Stimulated activated memory B cell treated with anti-CD40 and anti-IgM and Interleukin-4, amounts not matched to agents 10 μg/mL and 1 μg/mL and 100 μg/mL, for 72 hours (primary cell): ENCODE measurements at places on chromosomes 3 and 15.

- no peak for ATAC-seq
Observed at GRCh38 chr15:29119847-29120246, 149.8 kb downstream of the NSMCE3 start.

DNA sequence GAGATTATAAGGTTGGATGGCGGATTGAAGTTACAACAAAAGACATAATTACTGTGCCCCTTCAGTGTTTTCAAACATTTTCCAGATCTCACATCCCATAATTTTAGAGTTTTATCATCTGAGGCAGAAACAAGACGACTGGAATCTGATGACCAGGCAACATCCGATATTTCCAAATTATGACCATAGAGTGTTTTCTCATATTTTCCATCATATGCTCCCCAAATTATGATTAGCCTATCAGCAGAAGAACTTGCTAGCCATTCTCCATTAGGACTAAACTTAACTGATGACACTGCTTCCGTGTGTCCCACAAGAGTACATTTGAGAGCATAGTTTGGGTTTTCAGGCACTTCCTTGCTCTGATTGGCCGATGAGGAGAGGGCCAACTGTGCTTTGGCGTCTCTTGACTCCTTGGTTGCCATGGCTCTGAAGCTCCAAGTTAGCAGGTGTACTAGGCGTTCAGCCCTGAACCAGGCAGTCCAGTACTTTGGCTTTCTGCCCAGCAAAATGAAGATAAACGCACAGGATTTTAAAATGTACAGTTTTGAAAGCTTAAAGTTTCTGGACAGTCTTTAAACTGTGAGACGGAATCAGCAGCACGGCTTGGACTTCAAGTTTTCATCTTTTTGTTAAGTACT, 638 bp downstream of the WDR5B start:
- ATAC-seq: peak; percentile 74

DNA sequence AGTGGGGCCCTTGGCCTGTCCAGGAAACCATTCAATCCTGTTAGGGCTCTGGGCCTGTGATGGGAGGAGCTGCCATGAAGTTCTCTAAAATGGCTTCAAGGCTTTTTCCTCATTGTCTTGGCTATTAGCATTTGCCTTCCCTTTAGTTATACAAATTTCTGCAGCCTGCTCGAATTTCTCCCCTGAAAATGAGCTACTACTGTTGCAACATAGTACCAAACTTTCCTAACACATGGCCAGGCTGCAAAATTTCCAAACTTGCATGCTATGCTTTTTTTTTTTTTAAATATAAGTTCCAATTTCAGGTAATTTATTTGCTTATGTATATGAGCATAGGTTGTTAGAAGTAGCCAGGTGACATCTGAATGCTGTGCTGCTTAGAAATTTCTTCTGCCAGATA, 560.8 kb upstream of the TBL1XR1 start:
- no peak for ATAC-seq

- no peak for ATAC-seq
Observed at GRCh38 chr3:185477316-185477715, 21.5 kb downstream of the TMEM41A start.

- no peak for ATAC-seq
Observed at GRCh38 chr3:66133050-66133757, 87.6 kb upstream of the SLC25A26 start.

DNA sequence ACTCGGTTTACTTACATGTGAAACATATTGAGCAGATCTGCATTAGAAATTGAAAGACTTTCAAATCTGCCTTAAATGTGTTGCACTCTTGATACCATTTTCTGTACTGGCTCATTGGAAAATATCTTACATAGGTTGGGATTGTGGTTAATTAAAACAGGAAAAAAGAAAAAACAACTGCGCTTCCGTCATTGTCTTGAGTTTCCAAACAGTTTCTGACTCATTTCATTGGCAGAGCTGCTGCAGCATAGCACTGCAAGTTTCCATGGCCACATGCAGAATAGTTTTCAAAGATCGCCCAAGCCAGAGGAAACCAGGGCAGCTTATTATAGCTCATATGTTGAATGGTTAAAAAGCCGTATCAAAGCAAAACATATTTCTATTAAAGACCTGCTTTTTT, 446.6 kb upstream of the BCHE start:
- ATAC-seq: no peak

DNA sequence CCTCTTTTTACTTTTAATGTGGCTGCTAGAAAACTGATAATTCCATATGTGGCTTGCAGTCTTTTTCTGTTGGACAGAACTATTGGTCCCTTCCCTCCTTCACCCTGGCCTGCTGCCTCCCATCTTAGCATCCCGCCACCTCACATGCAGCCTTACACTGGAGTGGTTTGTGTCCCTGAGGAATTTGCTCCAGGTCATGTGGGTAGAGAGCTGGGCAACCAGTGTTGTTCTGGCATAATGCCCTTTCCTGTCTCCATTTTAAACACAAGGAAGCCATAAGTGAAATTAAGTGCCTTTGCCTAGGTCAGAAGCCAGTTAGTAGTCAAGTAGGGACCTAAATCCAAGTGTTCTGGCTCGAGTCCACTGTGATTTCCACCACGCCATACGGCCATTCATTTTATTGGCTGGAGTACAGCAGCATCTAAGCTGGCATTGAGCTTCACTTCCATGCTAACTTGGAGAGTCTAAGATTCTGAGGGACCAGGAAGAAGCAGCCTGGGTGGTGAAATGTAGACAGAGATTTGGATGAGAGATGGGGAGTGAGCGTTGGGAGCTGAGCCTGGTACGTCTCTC, 46.0 kb upstream of the PLXNA1 start:
- no peak for ATAC-seq

DNA sequence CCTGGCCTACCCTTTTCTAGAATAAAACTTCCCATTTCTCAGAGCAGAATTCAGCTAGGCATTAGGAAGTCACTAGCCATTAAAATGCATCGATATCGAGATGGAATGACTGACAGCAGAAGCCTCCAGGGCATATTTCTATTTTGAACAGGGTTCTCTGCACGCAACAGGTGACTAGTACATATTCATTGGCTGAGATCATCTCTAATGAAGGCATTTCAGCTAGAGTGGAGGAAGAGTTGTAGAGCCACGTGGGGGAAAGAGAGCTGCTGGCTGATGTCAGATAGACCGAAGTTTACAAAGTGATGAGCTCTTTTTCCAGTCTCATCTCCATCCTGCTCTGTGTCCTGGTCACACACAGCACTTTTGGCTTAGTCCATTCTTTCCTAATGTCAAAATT, 7.5 kb downstream of the TMEM40 start:
- ATAC-seq: no peak

GRCh38 chr15:40238532-40239403, at the start of gene PAK6:
Gene PAK6, plus strand, starts transcription at chr15:40239063. Its CDS starts 25,723 bp downstream, at chr15:40264786.
- ATAC-seq: peak; percentile 55

GRCh38 chr3:143529018-143529478, 319.2 kb downstream of the SLC9A9 start:
- ATAC-seq: peak; percentile 98

GRCh38 chr3:63056932-63057331, 181.7 kb upstream of the CADPS start:
- no peak for ATAC-seq

GRCh38 chr3:101042996-101043686, 49.9 kb upstream of the ABI3BP start:
- ATAC-seq: no peak

- peak; percentile 22 for ATAC-seq
Observed at GRCh38 chr3:140386357-140387100, 291.3 kb upstream of the TRIM42 start.

DNA sequence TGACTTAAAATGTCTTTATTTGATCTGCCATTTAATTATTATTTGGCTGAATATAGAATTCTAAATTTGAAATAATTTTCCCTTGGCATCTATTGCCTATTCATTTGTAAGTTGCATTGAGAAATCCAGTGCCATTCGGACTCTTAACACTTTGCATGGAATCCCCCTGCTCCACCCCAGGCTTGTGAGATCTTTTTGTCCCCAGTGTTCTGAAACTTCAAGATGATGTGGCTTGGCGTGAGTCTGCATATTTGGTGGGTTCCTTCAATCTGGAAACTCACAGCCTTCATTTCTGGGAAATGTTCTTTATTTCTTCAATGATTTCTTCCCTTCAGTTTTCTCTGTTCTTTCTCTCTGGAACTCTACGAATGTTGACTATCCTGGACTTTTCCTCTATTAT, 83.8 kb upstream of the BLM start:
- ATAC-seq: no peak

DNA sequence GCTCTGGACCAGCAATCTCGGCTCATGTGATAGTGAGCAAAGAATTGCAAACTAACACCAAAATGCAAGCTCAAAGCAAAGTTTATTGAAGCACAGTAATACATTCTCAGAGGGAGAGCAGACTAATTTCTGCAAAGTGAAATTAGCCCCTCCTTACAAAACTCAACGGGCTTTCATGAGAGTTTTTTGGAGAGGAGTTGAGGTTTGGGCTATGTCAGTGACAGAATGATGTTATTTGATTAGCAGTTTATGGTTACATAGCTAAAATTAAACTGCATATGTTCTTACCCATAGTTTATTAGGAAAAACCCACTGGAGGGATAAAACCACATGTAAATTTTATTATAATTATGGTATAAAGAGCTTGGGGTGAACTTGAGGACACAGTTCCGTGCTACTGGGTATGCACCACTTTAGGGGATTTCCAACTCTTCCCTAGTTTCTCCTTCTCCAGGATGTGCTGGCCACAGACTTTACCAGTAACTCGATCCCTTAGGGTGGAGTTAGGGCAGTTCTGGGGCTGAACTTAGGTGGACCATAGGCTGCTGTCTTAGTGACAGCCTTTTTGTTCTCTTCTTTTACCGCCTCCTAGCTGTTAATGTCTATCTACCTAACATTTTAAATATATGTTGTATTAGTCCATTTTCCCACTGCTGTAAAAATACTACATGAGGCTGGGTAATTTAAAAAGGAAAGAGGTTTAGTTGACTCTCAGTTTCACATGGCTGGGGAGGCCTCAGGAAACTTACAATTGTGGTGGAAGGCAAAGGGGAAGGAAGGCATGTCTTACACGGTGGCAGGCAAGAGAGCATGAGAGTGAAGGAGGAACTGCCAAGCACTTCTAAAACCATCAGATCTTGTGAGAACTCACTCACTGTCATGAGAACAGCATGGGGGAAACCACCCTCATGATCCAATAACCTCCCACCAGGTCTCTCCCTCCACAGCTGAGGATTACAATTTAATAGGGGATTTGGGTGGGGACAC, 8.9 kb upstream of the AADACL2 start:
- ATAC-seq: no peak

DNA sequence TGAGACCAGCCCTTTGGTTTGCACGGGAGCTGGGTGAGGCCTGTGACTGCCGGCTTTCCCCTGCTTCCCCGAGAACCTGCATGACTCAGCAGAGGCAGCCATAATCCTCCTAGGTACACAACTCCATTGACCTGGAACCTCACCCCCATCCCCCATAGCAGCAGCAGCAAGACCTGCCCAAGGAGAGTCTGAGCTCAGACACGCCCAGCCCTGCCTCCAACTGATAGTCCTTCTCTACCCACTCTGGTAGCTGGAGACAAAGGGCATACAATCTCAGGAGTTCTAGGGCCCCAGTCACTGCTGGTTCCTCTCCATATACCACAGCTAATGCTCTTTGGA, 141.0 kb upstream of the ARHGEF26 start:
- ATAC-seq: no peak

GRCh38 chr3:182226995-182227394, 515.3 kb downstream of the SOX2 start:
- no peak for ATAC-seq

- no peak for ATAC-seq
Observed at GRCh38 chr15:64912379-64913325, 950 bp downstream of the ANKDD1A start.

DNA sequence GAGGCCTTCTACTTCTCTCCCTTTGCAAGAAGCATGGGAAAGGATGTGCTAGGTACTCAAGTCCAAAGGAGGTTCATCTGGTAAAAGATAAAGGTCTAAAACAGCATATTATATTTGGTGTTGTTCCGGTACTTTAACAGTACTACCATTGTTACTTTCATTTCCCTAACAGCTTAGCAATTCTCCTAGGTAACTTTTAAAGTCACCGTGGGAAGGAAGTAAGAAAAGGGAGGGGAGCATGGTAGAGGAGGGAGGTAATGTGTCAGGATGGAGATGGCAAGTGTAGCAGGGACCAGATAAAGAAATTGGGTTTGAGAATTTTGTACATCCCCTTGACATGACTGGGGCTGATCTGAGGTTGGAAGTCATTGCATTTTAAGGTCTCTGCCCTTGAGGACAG, 89.4 kb upstream of the SKOR1 start:
- no peak for ATAC-seq

DNA sequence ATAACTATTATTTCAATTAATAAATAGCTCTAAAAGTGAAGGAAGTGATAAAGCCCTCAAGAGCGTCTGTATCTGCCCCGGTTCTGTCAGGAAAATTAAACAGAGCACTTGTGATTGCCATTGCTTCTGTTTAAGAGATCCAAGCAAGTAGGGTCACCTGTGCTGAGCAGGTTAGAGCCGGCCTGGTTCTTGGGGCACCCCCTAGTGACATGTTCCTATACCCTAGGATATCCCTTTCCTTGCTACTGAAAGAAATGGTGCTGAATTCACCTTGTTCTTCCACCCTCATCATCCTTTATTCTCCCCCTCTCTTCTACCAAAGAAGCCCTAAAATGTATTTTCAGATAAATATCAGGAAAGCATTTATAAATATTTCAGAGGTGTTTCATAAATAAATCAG, 323.5 kb downstream of the RORA start:
- ATAC-seq: no peak

DNA sequence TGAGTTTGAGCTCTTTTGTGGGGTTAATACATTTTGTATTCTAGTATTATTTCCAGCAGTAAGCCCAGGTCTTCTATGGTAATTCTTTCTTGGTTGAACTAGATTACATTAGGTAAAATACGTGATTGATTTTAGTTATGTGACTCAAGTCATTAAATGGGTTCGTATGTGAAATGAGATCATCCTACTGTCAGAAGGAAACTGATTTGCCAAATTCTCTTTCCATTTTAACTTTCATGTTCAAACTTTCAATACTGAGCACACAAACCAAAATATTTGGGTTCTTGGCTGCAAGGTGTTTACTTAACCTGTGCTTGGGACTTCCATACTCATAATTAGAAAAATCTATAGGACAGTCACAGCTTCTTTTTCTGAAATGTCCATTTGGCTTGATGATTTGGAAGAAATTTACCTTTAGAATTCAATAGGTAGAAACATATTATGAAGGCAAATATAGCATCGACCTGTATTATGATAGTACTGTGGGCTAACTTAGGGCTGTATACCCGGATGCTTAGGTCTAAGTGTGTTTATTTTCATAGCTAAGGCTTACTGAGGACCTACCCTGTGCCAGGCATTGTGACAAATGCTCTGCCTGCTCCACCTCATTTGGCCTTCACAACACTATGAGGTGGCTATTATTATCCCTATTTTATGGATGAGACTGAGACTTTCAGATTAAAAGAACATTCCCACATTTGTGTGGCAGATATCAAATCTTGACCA, 631.8 kb upstream of the GRM7 start:
- ATAC-seq: no peak

- ATAC-seq: no peak
Observed at GRCh38 chr3:113271594-113272384, 60.4 kb downstream of the BOC start.

DNA sequence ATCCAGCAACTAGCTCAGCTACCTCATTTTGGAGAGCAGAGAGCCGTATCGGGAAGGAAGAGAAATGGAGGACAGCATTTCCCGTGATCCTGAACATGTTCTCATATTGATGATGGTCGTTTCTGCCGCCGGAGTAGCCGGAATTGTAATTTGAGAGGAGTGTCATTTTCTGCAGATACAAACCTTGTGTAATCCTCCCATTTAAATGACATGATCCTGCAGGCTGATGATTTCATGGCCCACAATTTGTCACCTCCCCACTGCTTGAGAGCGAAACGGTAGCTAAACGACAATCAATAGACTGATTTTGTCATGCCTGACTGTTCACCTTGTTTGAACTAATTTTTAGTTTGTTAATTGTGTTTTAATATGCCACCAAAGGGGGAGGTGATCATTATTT, 126.5 kb upstream of the CNTN6 start:
- no peak for ATAC-seq
